ENCODE measurements at places on chromosomes 6 and 20. TPM values are rescaled to one million over a fixed set of nuclear protein-coding genes. Genes with fewer than 3 reads are reported as not detected.

- no peak for DNase-seq
These were observed 88.6 kb downstream of the LIN28B start for GRCh38 chr6:105045526-105045925.

DNA sequence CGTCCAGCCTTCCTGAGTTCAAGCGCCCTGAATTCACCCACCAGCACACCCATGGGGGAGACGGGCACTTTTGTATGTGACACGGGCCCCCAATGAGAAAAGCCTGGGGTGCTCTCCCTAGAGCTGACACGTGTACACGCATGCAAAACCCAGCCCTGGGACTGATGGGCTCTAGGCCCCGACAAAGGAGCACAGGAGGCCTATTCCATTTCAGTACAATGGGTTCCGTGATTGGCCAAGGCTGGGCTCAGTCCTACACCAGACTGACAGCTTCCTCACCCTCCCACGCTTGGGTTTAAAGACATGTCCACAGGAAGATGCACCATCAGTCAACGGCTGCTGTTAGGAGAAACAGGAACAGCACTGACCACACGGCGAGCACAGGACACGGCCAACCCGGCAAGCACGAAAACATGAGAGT lies 8.8 kb downstream of the ZBTB46 start:
- no peak for DNase-seq

Gene PARD6B
- total RNA-seq = 4.7 TPM

Gene SNRPB
- 437 TPM for total RNA-seq

Gene TSPO2
- total RNA-seq = not detected

Gene HLA-DOB
- 30.3 TPM for total RNA-seq

Gene PBOV1
- total RNA-seq = not detected

GRCh38 chr6:33372526-33373123 lies 19.0 kb upstream of the KIFC1 start:
- DNase-seq = no peak

DNA sequence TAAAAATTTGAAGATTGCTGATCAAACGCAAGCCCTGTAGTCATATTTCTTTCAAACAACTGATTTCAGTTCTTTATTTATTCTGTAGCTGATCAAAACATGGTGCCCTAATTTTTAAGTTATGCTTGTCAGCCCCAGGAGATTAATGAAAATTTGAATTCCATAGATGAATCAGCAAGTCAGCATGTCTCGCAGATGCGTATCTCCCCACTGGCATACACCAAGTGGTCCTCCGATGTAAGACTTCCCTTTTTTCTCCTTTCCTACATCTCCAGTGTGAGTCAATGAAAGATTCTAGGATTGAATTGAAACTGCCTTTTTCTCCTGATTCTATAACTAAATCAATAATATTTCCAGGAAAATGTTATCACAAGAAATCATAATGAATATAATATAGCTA lies 539.6 kb upstream of the NOX3 start:
- no peak for DNase-seq
